ENCODE measurements at places on chromosomes 16 and 17.
A peak's percentile ranks its signal among the peaks of the same experiment; 100 is the strongest.

DNA sequence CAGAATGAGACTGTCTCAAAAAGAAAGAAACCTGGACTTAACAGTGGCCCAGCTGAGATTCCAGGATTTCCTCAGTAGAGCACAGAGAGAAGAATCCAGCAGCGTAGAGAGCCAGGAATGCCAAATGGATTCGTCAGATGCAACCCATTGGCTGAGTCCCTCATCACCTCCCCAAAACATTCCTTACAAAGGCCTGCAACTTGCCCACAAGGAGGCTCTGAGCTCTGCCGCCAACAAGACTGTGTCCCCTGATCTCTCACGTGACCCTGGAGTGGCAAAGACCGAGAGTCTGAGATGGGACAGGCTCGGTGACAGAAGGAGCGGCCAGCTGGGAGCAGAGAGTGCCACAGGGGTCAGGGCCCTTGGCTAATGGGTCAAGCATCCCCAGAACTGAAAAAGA, 6.9 kb upstream of the CHMP6 start:
- no peak for DNase-seq

DNA sequence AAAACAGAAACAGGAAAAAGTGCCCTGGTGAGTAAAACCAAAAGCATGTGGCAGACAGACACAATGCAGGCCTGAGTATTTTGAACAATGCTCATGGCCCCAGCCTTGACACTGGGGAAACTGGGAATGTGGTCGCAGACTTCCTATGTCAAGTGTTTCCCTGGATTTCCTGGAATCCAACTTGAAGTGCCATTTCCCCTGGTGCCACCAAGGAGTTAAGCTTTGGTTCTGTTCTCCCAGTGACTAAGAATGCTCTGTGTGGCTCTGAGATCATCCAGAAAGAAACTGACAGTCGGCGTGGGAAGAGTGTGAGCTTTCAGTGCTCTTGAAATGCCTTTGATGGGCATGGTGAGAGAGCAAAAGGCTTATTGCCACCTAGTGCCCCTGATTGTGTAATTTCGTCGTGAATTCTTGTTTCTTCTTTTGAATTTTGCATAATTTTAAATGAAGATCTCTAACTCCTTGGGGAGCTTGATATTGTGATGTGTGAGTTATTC, 96.0 kb downstream of the YPEL2 start:
- DNase-seq, result no peak

DNA sequence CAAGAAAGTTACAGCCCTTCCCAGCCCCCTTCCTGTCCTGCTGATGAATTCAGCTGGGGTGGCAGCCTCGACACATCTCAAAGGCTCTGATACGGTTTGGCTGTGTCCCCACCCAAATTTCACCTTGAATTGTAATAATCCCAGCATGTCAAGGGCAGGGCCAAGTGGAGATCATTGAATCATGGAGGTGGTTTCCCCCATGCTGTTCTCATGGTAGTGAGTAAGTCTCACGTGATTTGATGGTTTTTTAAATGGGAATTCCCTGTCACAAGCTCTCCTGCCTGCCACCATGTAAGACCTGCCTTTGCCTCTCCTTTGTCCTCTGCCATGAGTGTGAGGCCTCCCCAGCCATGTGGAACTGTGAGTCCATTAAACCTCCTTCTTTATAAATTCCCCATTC, 163.2 kb upstream of the FOXF1 start:
- DNase-seq, result no peak

GRCh38 chr17:6347776-6348175, 87.1 kb downstream of the AIPL1 start:
- no peak for DNase-seq

DNA sequence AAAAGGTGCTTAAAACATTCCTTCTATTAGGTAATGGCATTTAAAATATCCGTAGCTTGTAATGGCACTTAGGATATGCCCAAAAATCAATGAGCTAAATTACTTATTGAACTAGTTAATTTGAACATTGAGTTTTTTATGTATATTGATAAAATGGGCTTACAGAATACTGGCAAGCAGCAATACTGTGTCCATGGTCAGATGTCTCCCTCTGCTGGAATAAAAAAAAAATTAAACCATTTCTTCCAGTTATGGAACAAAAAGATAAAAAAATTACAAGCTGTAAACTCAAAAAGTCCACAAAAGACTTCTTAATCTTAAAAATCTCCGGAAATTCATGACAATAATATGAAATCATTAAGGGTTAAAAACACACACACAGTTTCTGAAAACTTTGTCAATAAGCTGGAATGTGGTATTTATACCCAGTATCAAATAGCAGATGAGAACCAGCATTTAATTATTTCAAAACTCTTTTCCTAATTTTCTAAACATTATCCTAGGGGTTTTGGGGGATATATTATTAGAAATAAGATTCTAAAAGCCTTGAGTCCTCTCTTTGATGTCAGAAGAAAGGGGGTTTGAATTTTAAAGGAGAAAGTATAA, 21.5 kb upstream of the PSMD7 start:
- DNase-seq, result no peak

GRCh38 chr16:77402118-77402517, 32.7 kb downstream of the ADAMTS18 start:
- no peak for DNase-seq

DNA sequence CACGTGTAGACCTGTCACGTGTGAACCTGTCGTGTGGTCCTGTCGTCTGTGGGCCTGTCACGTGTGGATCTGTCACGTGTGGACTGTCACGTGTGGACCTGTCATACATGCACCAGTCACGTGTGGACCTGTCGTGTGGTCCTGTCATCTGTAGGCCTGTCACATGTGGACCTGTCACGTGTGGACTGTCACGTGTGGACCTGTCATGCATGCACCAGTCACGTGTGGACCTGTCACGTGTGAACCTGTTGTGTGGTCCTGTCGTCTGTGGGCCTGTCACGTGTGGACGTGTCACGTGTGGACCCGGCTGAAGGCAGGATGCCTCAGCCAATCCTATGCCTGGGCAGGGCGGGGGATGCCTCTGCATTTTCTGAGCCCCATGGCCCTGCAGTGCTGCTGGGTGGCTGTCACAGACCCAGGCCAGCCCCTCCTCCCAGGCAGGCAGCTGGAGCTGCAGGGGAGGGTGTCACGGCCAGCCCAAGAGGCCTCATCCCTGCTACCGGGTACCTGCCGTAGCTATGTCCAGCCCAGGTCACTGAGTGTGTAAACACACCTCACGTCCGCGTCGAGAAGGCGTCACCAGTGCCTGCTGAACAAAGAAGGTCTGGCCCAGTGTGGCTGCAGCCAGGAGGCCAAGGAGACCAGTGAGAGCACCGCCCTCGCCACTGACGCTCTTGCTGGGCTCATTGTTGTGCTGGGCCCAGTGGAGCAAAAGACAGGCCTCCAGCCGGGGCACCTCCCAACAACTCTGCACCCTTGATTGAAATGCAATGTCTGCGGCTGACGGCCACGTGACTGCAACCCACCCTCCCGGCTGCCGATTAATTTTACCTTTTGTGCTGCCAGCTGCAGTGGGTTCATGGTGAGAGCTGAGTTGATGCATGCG, 18.6 kb upstream of the ACSF3 start:
- DNase-seq, result no peak

GRCh38 chr17:12958786-12959185, 59.0 kb downstream of the ELAC2 start:
- DNase-seq, result no peak

DNA sequence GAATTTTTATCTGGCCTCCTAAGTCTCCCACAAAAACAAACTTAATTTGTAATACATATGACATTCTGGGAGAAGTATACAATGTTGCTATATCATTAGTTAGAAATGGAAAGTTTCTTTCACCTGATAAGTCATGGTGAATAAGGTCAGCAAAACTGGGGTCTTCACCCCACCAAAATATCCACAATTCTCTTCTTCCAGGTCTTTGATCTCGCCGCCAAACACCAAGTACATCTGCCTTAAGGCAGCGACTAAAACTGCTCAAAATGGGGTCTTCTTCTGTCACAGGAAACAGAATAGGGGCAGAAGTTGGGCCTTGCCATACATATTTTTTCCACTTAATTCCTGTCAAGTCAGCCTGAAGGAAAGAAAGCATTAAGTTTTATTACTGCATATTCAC, 2.1 kb downstream of the MED13 start:
- DNase-seq, result no peak

DNA sequence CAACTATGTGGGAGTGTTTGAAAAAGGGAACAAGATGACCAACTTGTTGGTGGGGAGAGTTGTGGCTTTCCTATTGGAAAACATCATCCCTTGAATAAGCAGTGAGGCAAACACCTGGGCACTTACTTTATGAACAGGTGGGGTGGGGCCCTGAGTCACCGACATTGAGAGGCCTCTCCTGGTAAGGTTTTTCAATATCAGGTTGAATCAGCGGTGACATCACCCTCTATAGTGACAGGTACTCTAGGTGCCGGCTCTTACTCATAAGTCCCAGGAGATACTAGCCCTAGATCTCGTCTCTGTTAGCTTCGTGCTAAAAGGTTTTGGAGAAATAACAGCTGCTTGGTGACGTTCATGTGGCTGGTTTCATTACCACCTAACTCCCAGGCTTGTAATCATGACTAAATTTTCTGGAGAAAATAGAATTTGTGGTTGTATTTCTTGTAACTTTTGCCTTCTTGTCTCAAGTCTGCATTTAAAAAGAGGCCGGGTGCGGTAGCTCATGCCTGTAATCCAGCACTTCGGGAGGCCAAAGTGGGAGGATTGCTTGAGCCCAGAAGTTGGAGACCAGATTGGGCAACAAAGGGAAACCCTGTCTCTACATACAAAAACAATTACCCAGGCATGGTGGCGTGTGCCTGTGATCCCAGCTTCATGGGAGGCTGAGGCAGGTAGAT, 19.3 kb downstream of the CDH1 start:
- DNase-seq, result no peak

- DNase-seq, result no peak
These were observed 71.8 kb downstream of the ABHD15 start for GRCh38 chr17:29495011-29495410.

GRCh38 chr16:85754413-85754812, 3.5 kb upstream of the C16orf74 start:
- DNase-seq, result no peak

DNA sequence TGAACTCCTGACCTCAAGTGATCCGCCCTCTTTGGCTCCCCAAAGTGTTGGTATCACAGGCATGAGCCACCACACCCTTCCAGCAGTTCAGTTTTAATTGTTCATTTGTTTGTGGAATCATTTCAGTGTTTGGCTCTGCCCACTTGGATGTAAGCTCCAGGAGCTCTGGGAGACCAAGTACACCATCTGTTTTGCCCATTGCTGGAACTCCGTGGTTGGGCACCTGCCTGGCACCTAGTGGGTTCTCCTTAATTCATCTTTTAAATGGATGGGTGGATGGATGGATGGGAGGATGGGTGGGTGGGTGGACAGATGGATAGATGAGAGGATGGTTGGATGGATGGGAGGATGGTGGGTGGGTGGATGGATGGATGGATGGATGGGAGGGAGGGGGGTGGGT, 953 bp upstream of the NECAB2 start:
- no peak for DNase-seq

DNA sequence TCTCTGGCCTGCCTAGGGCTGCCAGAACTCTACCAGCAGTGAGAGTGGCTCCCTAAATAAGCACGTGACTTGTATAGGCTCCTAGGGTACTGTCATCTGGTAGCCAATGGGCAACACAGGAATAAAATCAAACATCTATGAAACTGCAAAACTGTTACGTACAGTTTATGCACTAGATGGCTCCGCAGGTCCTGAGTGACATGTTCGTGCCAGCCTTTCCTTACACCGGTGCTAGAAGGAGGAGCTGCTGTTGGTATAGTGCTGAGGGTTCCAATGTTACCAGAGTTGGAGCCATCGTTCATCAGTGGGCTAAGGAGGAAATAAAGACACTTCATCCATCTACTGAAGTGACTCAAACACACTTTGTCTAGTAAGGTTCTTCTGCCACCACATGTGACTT, 63.2 kb upstream of the TRAP1 start:
- peak; percentile 3 for DNase-seq

GRCh38 chr17:18217412-18218015, 7.9 kb upstream of the LLGL1 start:
- DNase-seq, result no peak

GRCh38 chr17:50269477-50270434, 4.5 kb upstream of the TMEM92 start:
- DNase-seq, result no peak

GRCh38 chr17:876272-876671, 94.1 kb downstream of the MRM3 start:
- no peak for DNase-seq

GRCh38 chr16:84436196-84436595, 67.9 kb downstream of the ATP2C2 start:
- DNase-seq, result no peak

DNA sequence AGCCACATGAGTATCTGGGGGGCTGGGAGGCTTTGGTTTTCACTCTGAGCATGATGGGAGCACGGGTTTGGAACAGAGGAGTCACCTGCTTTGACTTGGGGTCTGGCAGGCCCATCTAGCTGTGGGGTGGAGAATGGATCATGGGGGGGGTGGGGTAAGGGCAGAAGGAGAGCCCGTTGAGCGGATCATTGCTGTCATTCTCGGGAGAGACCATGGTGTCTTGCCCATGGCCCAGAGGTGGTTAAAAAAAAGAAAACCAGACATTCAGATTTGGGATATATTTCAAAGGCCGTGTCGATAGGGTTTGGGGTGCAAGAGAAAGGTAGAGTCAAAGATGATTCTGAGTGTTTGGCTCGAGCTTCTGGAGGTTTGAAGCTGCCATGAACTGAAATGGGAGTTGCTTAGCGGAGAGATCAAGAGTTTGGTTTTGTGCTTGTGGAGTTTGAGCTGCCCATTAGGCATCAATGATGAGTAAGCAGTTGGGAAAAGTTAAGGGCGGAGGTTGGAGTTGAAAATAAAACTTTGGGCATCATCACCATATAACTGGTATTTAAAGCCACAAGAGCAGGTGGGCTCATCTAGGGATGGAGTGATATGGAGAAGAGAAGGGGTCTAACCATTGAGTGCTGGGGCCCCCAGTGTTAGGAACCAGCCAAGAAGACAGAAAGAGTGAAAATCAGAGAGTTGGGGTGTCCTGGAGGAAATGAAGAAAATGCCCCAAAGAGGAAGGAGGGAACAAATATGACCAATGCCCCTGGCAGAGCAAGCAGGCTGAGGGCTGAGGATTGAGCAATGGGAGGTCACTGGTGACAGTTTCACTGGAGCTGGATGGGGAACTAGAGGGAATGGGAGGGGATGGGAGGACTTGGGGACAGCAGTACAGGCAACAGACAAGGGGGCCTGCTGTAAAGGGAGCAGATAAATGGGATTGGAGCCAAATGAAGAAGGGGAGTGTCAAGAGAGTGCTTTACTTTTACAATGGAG, 1.9 kb downstream of the NOD2 start:
- DNase-seq, result no peak

- no peak for DNase-seq
These were observed 90.8 kb downstream of the STX8 start for GRCh38 chr17:9484789-9485188.

- no peak for DNase-seq
These were observed 161.8 kb downstream of the RPTOR start for GRCh38 chr17:80706463-80706867.
